T-helper 17 cell (primary cell): ENCODE measurements at places on chromosomes 12 and 14.

- DNase-seq = no peak
Measured at GRCh38 chr14:22122829-22123560, 449.4 kb upstream of the OR4E1 start.

DNA sequence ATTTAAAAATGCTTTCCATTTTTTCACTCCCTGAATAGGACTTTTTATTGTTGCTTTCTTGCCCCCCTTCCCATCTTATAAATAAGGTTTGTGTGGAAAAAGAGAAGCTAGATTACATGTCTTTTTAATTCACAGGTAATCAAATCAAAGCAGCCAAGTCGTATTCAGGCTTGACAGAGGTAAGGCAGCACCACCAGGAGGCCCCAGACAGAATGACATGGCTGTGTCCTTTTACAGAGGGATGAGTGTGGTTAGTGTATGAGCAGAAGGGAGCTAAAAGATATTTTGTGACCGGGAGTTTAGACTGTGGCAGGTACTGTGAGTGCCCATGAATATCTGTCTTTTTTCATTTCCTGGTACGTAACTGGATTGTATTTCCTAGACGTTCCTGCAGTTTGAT, 596.1 kb downstream of the ETNK1 start:
- DNase-seq = no peak

DNA sequence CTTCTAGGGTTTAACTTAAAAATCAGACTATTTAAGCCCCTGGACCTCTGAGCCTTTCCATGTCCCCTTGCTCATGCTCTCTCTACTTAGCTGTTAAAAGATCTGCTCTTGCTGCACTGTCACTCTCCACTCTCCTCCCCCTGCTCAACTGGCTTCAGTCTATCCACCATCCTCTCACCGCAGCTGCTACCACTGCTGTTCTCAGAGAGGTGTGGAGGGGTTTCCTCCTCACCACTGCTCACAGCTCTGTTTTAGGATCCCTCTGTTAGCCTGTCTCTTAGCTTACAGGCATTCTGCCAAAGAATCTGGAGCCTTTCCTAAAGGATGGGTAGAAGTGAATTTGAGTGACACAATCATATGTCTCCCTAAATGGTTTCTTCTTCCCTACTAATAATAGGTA, 43.7 kb upstream of the ATP2B1 start:
- DNase-seq = no peak

DNA sequence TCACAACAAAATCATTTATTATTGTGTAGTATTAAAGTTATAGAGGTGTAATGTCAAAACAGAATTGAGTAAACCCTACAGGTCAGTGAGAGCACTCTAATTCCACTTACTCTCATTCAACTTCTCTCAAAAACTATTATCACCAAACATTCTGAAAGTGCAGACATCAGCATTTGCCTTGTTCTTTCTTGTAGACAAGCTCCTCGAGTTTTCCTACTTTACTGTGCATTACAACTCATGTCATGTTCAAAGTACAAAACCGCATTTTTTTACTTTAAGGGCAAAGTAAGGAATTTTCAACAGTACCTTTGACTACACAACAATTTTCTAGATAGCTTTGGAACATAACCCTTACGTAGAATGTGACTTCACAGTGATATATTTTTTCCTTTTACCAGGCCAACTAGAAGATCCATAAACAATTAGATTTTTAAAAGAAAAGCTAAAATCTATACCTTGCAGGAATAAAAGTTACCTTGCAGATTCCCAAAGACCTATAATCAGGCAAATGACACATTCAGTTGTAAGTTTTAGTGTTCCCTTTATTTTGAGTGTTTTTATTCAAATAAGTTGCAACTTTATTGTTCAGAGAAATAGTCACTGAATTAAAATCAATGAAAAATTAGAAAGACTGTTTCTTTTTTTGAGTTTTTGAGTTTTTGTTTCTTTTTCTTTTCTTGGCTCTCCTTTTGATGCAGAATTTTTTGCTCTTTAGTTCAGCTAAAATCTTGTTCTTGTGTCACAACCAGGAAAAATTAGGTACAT, 12.7 kb upstream of the USP15 start:
- no peak for DNase-seq

DNA sequence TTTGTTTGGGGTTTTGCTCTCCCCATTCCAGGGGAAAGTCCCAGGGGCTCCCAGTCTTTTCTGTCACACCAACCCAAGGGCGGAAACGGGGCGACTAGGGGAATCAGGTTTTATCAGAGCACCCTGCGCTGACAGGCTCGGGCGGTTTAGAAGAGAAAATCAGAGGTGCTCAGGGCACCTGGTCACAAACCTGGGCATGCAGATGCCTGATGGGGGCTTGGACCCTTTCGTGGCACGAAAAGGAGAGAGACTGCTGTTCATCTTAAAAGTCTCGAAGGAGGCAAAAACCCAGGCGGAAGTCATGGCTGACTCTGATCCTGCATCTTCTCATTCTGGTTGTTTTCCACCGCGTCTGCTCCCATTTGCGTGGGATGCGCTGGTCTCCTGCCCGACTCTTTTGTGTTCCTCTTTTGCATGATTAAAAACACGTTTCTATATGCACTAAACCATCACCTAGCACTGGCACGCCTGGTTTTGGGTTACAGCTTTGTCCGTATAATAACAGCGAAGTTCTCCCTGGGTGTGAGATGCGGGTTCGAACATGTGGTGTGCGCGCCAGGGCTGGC, 13.2 kb downstream of the OTX2 start:
- no peak for DNase-seq

GRCh38 chr12:3420693-3421092, 70.3 kb upstream of the PRMT8 start:
- DNase-seq = no peak

GRCh38 chr12:28963554-28963953, 185.5 kb upstream of the FAR2 start:
- DNase-seq = no peak
